NCI-H524 treated with DMSO at 0.1 percent for 48 hours (cell line): ENCODE measurements at places on chromosomes 3 and 15.

GRCh38 chr15:87722941-87723691 is 533.4 kb downstream of the NTRK3 start:
- DNase-seq: no peak

- DNase-seq: no peak
Measured at GRCh38 chr3:107994181-107994580, 96.7 kb downstream of the CD47 start.

- no peak for DNase-seq
Measured at GRCh38 chr15:100430411-100430810, 88.6 kb upstream of the ADAMTS17 start.

- no peak for DNase-seq
Measured at GRCh38 chr3:74537164-74537563, 77.3 kb downstream of the CNTN3 start.

DNA sequence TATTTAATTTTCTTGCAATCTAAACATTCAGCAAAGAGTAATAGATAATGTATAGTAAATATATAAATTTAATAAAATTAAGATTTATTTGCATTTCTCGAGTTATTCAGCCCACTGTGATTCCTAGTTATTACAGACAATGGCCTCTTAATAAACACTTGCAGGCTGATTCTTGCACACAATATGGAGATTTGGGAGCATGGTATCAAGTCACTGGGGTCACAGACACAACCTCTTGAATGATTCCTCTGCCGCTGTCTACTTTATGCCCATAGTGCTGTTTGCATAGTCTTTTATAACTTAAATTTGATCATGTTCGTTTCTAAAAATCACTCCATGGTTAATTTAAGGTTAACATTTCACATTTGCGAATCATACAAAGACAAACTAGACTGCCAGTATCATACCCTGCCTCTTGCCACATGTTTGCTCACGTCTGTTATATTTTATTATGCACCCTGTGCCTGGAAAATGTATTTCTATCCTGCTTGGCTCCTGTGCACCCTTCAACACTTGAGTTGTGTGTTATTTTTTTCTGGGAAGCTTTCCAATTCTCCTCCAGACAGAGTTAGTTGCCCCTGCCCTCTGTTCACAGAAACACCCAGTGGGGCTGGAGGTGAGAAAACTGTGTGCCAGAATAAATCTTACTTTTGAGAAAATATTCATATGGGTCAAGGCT is 206.3 kb upstream of the ROBO1 start:
- no peak for DNase-seq

GRCh38 chr3:78494851-78495250 is 1272.9 kb downstream of the ROBO1 start:
- DNase-seq: no peak

- DNase-seq: no peak
Measured at GRCh38 chr3:16877911-16878310, 6.8 kb upstream of the PLCL2 start.

- DNase-seq: no peak
Measured at GRCh38 chr3:27699067-27699466, 23.1 kb downstream of the EOMES start.

- no peak for DNase-seq
Measured at GRCh38 chr3:171245796-171246765, 214.1 kb downstream of the TNIK start.

GRCh38 chr3:61157414-61157813 is 93.8 kb downstream of the FHIT start:
- no peak for DNase-seq
